Suppressor macrophage (primary cell): ENCODE measurements at places on chromosomes 7 and 10.

DNA sequence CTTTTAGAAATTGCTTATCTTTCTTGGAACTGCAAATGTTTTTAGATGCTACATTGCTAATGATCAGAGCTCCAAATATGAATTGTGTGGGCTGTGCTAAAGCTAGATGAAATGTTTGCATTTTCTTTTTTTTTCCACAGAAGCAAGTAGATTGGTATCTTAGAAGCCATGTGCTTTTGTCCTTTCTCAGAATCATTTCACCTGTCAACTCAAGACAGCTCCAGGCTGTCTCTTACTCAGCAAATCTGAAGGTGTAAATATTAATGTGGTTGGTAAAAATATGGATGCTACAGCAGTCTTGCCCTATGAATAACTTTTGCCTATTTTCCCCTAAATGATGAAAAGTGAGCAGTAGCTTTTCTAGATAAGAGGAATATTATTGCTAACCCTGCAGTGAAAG is 41.2 kb downstream of the AP3M1 start:
- DNase-seq, result no peak

DNA sequence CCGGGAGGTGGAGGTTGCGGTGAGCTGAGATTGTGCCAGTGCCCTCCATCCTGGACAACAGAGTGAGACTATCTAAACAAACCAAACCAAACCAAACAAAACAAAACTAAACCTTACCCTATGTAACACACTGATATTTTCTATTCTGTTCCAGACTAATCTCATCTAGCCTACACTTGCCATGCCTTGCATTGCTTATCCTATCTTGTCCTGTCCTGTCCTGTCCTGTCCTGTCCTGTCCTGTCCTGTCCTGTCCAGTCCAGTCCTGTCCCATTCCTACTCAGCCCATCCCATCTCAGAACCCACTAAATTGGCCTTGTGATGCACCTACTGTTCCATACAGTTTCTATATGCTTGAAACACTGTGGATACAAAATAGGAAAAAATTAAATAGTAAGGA is 64.7 kb upstream of the HDAC9 start:
- no peak for DNase-seq

DNA sequence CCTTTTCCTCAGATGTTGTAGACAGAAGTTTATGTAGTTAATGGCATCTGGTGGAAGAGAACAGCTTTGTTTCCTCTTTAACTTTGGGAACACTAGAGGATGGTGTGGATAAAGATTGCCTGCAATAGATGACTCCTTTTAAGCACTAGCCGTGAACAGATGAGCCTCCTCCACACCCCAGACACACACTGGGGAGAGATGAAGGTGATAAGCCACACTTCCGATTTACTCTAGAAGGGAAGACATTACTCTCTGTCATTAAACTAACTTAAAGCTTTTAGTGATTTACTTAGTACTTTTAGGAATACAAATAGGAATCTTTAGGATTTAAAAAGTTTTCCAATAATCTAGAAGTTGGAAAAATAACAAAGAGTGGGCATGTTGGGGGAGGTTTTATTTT is 6.8 kb downstream of the HSPA14 start:
- no peak for DNase-seq

DNA sequence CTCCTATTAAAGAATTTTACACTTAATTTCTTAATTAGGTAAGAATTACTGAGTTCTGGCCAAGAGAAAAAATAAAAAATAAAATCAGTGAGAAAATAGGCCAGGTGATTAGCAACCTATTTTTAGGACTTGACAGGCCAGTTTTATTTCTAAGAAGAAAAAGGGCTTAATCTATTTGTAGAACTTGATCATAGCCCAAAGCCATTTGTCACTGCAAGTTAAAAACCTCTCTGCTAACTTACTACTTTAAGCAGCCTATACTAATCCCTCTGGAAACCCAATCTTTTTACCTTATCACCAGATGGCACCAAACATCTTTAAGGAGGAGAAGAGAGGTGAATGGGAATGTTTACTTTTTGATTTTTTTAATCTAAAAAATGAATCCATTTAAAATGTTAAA is 222.1 kb upstream of the RHOBTB1 start:
- peak; percentile 1 for DNase-seq

- DNase-seq, result no peak
Measured at GRCh38 chr7:133481676-133482075, 228.8 kb downstream of the EXOC4 start.

DNA sequence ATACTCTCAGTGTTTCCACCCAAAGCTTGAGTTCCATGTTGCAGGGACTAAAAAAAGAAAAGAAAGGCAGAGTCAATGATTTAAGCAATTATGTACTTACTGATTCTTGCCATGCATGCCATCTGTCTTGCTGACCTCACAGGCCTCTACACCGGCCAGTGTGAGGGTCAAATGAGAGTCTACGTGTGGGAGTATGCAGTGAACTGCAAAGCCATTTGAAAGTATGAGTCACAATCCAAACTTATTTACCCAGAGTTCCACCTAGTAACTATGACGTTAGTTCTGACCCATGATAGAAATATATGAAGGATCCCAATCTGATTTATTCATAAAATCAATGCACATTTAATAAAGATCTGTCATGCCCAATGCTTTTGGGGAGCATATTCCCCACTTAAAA is 26.5 kb downstream of the PDE1C start:
- DNase-seq, result peak; percentile 18

GRCh38 chr7:67786021-67786420 is 789.4 kb downstream of the TYW1 start:
- no peak for DNase-seq

GRCh38 chr7:137418841-137419240 is 75.3 kb upstream of the PTN start:
- no peak for DNase-seq

DNA sequence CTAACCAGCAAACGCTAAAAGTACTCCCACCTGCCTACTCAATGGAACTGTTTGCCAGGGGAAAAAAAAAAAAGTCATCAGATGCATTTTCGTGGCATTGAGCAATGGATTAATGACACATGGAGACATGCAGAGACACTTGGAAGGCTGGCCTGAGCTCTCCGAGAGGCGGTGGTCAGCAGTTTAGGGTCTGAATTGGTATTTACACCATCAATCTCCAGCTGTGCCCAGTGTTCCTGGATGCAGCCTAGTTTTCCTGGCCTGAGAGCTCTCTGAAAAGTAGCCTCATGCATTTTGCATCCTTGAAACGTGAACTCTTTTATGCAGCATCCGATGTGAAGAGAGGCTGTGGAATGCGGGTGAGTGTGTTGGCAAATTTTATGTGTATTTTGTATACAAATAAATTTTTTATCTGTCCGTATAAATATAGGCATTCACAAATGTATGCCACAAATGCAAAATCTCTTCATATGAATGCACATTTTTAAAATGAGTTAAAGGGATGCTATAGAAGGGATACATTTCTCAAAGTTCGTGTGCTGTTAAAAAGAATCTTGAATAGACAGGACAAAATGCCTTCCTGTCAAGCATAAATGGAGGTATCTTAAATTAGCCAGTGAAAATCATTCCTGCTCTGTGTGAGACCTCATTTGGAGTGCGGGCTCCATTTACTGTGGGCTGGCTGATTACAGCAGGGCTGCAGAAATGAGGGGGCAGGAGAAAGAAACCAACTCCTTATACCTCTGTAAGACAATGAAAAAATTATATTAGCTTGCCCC is 137.7 kb upstream of the PFKP start:
- DNase-seq, result no peak

DNA sequence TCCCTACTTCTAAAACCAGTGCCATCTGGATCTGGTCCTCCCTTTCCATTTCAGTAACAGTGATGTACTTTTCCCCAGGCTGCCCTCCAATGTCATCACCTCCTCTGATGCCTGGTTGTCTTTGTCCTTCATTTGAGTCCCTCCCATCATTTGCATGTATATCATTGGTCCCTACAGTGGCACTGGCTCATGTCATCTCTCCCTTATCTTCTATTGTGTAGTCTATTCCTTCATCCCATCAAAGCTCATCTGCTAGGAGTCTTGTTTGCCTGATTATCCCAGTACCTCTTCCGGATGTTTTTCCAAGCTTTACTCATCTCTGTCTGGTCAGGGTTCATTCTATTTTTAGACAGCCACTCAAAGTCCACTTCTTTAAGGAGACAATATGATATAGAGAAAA is 292.9 kb upstream of the BMPER start:
- DNase-seq, result no peak

- no peak for DNase-seq
Measured at GRCh38 chr7:108014747-108015682, 12.1 kb upstream of the LAMB1 start.

DNA sequence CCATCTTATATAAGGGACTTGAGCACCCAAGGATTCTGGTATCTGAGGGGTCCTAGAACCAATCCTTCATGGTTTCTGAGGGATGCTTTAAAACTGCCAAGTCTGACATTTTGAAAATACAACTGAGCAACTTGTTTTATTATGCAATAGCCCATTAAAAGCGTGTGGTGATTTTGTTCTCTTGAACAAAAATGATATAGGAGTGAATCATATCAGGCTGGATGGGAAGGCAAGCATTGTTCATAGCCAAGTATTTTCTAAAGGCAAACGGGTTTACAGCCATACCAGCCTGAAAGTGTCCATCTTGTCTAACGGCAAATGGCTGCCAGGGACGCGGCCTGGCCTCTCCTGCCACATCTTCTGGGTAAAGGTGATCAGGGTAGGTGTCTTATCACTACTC is 23.4 kb downstream of the RPP38 start:
- DNase-seq, result no peak

DNA sequence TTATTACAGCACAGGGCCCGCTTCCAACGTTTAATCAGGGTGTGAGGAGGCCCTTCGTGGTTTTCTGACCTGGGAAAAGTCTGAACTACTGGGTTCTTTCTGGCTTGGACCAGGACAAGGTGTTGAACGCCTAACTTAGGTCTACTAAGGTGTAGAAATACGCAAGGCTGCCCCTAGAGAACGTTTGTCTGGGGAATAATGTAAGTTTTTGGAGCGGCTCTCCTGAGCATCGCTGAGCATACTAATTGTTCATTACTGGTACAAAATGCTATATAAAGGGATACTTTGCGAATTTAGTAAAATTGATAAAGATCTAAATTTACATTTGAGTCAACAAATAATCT is 32.4 kb upstream of the TOMM7 start:
- DNase-seq, result no peak

DNA sequence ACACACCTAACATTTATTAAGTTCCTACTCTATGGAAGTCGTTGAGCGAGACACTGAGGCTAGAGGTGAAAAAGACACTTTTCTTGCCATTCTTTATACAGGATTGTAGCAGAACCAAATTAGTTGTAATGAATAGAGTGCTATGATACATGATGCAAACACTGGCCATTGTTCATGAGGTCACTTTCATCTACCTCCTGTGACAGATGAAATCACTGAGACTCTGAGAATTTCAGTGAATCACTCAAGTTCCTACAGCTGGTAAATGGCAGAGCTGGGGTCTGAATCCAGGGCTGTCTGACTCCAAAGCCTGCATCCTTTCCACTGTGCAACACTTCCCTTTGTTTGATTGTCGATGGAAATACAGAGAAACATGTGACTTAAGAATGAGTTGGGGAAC is 657.6 kb downstream of the LRMDA start:
- DNase-seq, result no peak

GRCh38 chr7:105621176-105621575 is 39.9 kb upstream of the EFCAB10 start:
- DNase-seq, result no peak

GRCh38 chr10:106515206-106515790 is 649.2 kb downstream of the SORCS1 start:
- no peak for DNase-seq

GRCh38 chr7:115941703-115942268 is 88.8 kb downstream of the TFEC start:
- DNase-seq, result no peak

DNA sequence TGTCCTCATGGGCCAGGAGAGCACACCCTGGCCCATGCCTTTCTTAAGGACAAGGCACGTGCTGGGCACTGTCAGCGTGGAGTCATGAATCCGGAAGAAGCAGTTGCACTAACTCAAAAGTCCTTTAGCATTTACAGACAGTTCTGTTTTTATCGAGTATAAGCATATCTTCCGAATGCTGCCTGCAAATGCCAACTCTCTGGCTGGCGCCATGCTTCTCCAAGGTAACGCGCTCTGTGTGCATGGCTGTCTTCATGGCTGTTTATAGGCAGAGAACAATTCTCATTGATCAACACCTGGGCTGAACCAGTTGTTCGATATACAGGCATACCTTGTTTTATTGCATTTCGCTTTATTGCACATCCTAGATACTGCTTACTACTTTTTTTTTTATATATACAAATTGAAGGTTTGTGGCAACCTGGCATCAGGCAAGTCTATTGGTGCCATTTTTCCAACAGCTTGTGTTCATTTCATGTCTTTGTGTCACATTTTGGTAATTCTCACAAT is 28.0 kb upstream of the ZNRF2 start:
- no peak for DNase-seq

DNA sequence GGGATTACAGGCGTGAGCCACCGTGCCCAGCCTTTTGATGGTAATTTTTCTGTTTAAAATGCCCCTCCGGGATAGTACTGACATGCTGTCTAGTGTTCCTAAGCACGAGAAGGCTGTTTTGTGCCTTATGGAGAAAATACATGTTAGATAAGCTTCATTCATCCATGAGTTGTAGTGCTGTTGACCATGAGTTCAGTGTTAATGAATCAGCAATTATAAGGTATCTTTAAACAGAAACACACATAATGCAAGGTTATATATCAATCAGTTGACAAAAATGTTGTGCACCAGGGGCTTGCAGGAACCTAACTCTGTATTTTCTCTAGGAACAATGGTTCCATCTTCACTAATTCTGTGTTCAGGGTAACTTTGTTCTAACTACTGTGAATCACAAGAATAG is 30.8 kb upstream of the HECW1 start:
- no peak for DNase-seq

DNA sequence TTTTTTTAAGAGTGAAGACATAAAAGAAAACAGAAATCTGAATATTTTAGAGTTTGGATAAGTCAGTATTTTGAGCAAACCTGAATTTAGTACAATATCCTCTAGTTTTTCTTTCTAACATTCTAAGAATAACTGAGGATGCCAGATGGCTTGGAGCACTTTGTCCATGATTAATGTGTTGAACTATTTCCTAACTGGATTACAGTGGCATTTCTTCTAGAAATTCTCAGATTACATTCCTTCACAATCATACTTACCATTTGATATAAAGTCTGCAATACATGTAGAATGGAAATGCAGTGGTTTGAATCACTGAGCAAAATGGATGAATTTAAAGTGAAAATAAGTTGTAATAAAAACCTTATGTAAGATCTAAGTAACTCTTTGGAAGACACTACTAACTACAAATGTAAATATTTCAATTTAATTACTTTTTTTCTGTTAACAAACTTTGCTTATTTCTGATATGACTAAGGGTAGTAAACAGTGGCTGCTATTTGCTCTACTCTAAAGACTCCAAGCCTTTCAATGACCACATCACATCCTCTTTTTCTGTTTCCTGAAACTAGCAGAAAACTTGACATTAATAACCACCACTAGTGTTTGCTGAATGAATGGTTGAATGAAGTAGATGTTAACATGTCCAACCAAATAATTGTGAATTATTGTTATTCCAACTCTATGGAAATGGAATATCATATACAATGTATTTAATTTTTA is 102.8 kb downstream of the PRKG1 start:
- peak; percentile 1 for DNase-seq

GRCh38 chr7:101156866-101157589 is 2.8 kb downstream of the AP1S1 start:
- DNase-seq, result no peak

- DNase-seq, result peak; percentile 19
Measured at GRCh38 chr7:151060416-151061212, 1.2 kb downstream of the SLC4A2 start.
